Pons (tissue), 1 donor: ENCODE measurements at places on chromosomes 13 and 19.
A peak's percentile ranks its signal among the peaks of the same experiment; 100 is the strongest.

GRCh38 chr19:2503521-2504109 lies 27.7 kb downstream of the GADD45B start:
- DNase-seq = no peak

DNA sequence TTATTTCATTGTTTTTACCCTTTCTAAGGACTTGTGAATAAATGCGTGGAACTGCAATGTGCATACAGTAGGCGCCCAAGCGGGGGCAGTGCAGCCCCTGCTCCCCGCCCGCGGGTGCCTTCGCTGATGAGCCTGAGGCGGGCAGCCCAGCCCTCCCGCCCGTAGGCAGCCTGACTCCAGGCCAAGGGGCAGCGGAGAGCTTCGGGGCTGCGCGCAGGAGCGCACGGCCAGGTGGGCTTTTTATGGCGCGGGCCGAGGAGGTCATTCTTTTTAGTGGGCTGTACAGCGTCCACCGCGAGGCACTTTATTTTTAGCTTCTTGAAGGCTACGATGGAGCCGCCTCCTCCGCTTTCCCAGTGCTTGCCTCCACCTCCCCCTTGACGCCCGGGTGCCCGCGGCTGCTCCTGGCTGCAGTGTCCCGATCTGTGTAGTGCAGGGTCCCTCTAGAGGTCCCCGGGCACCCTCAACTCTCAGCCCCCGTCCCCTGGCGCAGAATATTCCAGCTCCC lies 60.5 kb downstream of the CCNE1 start:
- peak; percentile 12 for DNase-seq

DNA sequence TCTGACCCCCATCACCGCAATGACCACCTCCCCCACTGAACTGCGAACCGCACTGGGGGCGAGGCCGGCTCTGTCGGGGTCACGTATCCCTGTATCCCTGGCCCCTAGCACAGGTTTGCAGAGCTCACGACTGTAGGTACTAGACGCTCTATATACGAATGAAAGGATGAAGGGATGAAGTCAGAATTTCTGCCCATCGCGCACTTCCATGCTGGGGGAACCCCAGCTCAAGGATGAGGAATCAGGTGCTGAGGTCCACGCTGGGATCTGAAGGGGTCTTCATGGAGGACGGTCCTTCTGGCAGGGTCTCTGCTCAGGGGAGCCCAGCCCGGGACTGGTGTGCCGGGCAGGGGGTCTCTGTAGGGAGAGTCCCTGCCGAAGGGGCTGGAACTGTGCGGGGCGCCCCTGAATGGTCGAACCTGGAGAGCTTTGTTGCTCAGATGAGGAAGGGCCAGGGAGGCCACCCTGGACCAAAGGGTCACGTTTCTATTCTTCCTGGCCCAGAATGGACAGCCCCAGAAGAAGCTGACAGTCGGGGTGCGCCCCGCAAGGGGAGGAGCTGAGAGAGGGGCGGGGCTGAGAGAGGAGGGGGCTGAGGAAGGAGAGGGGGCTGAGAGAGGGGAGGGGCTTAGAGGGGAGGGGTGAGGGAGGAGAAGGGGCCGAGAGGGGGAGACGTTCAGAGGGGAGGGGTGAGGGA lies 37.9 kb upstream of the SEMA6B start:
- DNase-seq = no peak

DNA sequence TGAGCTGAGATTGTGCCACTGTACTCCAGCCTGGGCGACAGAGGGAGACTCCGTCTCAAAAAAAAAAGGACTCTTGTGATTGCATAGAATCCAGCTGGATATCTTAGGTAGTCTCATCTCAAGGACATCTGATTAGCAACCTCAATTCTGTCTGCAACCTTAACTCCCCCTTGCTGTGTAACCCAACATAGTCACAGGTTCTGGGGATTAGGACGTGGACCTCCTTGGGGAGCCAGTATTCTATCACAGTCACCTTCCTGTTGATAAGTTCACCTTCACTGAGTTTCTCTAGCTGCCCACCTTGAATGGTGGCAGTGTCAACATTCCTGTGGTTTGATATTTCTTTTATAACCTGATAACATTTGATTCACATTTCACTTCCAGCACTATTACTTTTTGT lies 27.2 kb downstream of the GPR18 start:
- DNase-seq = no peak

DNA sequence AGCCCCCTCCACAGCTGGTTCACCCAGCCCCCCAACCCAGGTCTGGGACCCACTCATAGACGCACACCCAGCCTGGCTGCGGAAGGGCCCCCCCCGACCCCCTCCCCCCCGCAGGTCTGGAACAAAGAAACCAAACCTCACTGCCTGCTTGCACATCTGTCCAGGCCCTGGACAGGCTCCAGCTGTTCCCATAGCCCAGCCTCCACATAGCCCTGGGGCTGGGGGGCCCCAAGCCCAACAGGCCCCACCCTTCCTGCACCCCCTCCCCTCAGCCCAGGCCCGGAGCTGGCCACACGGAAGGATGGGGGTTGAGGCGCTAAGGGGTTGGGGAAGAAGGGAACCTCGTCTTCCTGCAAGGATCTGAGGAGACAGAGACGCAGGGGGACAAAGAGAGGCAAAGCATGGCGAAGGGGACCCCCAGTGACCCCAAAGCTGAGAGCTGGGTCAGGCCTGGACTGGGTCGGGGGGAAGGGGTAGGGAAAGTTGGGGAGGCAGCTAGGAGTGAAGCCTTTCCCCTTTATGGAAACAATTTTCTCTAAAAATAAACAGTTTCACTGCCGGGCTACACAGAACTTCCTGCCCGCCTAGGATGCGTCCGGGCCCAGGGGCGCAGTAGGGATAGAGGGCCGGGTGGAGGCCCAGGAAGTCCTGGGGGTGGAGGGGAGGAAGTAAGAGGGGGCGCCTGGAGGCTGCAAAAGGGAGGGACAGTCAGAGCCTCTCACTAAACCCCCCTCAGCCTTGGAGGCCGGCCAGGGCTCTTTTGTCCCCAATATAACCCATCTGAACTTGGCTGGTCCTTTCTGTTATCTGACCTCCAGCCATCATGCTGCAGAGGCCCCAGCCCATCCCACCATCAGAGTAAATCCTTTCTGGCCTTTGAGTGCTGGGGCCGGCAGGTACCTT lies 2.4 kb downstream of the KANK2 start:
- no peak for DNase-seq

GRCh38 chr13:109548374-109548773 lies 238.0 kb downstream of the IRS2 start:
- DNase-seq = no peak

DNA sequence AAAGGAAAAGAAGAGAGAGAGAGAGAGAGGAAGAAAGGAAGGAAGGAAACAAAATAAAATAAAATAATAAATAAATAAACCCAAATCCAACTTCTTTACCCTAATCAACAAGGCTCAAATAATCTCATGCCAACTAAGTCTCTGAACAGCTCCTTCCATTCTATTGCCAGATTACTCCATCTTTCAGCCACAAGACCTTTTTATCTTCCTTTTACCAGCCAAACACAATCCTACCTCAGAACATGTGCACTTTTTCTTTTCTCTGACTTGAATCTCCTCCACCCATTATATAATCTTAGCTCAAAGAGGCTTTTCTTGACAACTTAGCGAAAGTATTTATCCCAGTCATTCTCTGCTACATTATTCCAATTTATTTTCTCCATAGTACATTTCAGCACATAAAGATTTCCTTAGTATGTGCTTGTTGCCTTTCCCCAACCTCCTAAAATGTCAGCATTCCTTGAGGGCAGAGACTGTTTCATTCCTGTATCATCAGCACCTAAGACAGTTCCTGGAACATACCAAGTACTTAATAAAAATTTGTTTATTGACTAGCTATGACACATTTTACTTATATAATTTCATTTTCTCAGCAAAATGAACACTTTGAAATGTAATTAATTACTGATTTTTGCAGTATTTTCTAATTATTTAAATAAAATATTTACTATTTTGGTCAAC lies 33.5 kb upstream of the USPL1 start:
- DNase-seq = no peak

- no peak for DNase-seq
Measured at GRCh38 chr13:97021241-97021640, 27.0 kb upstream of the OXGR1 start.

DNA sequence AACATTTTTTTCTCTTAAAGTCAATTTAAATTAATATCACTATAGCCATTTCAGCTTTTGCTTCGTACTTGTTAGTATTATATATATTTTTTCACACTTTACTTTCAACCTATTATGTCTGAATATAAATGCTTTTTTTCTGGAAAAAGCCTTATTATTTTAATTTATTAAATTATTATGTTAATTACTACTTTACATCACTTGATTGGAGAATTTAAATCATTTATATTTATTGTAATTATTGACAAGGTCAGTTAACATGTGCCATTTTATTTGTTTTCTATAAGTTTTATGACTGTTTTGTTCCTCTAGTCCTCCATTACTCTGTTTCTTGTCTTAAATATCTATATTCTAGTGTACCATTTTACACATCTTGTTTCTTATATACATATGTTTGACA lies 1333.4 kb upstream of the MIR17HG start:
- DNase-seq = no peak

- DNase-seq = no peak
Measured at GRCh38 chr19:49912965-49913685, 15.9 kb upstream of the ATF5 start.

- no peak for DNase-seq
Measured at GRCh38 chr13:100297413-100297812, 208.5 kb downstream of the PCCA start.

DNA sequence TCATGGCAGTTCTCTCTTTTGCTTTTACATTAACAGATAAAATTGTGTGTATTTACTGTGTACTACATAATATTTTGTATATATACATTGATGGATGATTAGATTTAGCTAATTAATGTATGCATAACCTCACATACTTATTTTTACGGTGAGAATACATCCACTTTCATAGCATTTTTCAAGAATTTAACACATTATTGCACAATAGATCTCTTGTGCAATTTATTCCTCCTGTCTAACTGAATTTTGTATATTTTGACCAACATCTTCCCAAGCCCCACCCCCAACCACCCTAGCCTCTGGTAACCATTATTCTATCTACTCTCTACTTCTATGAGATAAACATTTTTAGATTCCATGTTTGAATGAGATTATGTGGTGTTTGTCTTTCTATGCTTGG lies 194.7 kb downstream of the RBM26 start:
- no peak for DNase-seq

DNA sequence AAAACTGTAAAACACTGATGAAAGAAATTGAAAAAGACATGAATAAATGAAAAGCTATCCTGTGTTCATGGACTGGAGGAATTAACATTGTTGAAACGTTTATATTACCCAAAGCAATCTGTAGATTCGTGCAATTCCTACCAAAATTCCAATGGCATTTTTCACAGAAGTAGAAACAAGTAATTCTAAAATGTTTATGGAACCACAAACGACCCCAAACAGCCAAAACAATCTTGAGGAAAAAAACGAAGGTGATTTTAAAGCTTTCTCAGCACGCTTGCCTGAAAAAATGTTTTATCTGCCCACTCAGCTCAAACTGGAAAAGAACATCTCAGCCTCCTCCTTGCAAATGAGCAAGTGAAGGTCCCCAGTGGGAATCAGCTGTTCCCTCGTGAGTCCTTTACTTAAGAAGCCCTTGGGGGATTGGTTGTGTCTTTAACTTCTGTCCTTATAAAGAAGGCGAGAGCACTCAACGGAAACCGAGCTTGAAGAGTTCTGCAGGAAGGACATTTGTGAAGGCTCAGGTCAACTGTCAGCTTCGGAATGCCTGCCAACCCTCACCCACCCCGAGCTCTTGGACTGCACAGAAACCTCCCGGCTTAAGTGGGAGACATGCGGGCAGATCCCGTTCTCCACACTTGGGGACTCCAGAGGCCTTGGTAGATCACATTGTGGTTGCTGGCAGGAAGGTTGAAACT lies 256.0 kb upstream of the IRS2 start:
- no peak for DNase-seq

DNA sequence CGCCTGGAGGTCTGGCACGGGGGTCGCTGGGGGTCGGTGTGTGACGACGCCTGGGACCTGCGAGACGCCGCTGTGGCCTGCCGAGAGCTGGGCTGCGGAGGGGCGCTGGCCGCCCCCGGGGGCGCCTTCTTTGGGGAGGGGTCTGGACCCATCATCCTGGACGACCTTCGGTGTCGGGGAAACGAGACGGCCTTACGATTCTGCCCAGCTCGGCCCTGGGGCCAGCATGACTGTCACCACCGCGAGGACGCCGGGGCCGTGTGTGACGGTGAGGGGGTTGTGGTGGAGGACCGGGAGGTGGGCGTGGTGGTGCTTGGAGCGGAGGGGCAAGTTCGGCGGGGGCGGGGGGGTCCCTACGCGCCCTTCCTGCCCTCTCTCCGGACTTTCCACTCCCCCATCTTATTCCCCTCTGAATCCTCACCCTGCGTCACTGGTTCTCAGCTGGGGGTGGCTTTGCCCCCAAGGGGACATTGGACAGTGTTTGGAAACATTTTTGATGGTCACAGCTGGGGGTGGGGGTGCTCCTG lies 5.5 kb downstream of the SSC5D start:
- no peak for DNase-seq

- no peak for DNase-seq
Measured at GRCh38 chr13:19088416-19088815, 93.2 kb downstream of the TUBA3C start.

DNA sequence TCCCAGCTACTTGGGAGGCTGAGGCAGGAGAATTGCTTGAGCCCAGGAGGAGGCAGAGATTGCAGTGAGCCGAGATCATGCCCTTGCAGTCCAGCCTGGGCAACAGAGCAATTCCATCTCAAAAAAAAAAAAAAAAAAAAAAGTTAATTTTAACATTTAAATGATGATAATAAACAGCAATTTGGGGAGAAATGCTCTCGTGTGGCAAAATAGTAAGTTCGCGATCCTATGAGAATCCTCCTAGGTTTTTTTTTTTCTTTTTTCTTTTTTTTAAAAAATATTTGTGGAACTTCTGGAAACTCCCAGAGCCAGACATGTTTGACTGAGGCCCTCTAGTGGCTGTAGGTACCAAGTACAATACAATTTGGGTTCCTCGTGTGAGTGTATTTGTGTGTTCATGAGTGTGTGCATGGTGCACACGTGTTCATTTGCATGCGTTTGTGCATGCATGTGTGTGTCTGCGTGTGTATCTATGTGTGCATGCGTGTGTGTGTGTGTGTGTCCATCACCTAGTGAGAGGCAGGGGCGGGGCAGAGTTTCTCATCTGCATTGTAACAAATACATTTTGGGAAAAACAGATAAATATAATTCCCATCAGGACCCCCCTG lies 31.2 kb downstream of the TMPRSS9 start:
- peak; percentile 83 for DNase-seq

- DNase-seq = no peak
Measured at GRCh38 chr13:48819376-48819775, 156.3 kb upstream of the FNDC3A start.

- DNase-seq = peak; percentile 22
Measured at GRCh38 chr13:38707460-38707859, 20.6 kb downstream of the FREM2 start.
